ENCODE measurements at places on chromosomes 11 and 22. TPM values are rescaled to one million over a fixed set of nuclear protein-coding genes. Genes with fewer than 3 reads are reported as not detected.

The WT1 gene
- total RNA-seq: 0.94 TPM

DNA sequence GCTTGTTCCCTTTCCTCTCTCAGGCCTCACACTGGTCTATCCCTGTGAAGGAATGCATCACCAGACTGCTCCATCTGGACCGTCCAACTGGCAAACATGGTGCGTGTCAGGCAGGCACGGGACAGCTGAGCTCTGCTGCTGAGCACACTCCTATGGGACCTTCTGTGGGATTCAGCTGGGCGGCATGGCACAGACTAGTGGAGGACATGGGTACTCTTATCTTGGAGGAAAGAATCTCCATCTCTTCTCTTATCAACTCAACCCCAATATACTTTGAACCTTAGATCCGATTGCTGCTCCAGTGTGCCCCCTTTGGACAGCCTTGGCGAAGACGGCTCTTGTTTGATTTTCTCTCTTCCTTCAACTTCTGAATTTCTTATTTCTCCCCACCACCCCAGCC, 593.6 kb downstream of the ETS1 start:
- no peaks in the 10 kb centered on the region for H3K4me1 ChIP-seq
- no peaks in the 10 kb centered on the region for H3K36me3 ChIP-seq
- no peaks in the 10 kb centered on the region for H3K27me3 ChIP-seq
- no peak for DNase-seq

The LARGE1 gene
- total RNA-seq: 3.1 TPM

GRCh38 chr11:23723861-23724260, 773.0 kb upstream of the LUZP2 start:
- H3K27me3 ChIP-seq: no peaks in the 10 kb centered on the region
- no peaks in the 10 kb centered on the region for H3K4me1 ChIP-seq
- DNase-seq: no peak
- H3K36me3 ChIP-seq: no peaks in the 10 kb centered on the region
- no peak overlapping the region for H3K4me3 ChIP-seq

The USP2 gene
- 0.19 TPM for total RNA-seq

- peaks cover 5% of the 10 kb centered on the region for H3K4me1 ChIP-seq
- DNase-seq: no peak
- no peak overlapping the region for H3K4me3 ChIP-seq
- H3K27me3 ChIP-seq: no peaks in the 10 kb centered on the region
These were observed 30.5 kb upstream of the MYO18B start for GRCh38 chr22:25711491-25711890.

The FGF19 gene
- total RNA-seq: 0.09 TPM

GRCh38 chr11:33005175-33005574, 10.5 kb upstream of the DEPDC7 start:
- peaks cover 11% of the 10 kb centered on the region for H3K4me1 ChIP-seq
- no peak overlapping the region for H3K27ac ChIP-seq
- H3K36me3 ChIP-seq: no peaks in the 10 kb centered on the region
- no peak for DNase-seq
- no peaks in the 10 kb centered on the region for H3K27me3 ChIP-seq

- H3K4me3 ChIP-seq: no peak overlapping the region
- H3K27me3 ChIP-seq: no peaks in the 10 kb centered on the region
- H3K4me1 ChIP-seq: no peaks in the 10 kb centered on the region
- H3K27ac ChIP-seq: no peak overlapping the region
- H3K36me3 ChIP-seq: peaks cover 50% of the 10 kb centered on the region
- no peak for DNase-seq
These were observed 22.2 kb downstream of the NUP50 start for GRCh38 chr22:45185718-45186514.

- H3K4me1 ChIP-seq: peaks cover 12% of the 10 kb centered on the region
- peaks cover 63% of the 10 kb centered on the region for H3K27me3 ChIP-seq
- no peaks in the 10 kb centered on the region for H3K36me3 ChIP-seq
- H3K4me3 ChIP-seq: no peak overlapping the region
These were observed 5.6 kb downstream of the ALX4 start for GRCh38 chr11:44304091-44305025.

- no peaks in the 10 kb centered on the region for H3K27me3 ChIP-seq
- H3K4me3 ChIP-seq: no peak overlapping the region
- H3K27ac ChIP-seq: no peak overlapping the region
- H3K36me3 ChIP-seq: peaks cover 28% of the 10 kb centered on the region
- no peak for DNase-seq
These were observed 6.8 kb downstream of the RNF214 start for GRCh38 chr11:117239295-117239694.

Measured in thymus (tissue), 14 donors.